ENCODE measurements at places on chromosomes 1 and 21.

DNA sequence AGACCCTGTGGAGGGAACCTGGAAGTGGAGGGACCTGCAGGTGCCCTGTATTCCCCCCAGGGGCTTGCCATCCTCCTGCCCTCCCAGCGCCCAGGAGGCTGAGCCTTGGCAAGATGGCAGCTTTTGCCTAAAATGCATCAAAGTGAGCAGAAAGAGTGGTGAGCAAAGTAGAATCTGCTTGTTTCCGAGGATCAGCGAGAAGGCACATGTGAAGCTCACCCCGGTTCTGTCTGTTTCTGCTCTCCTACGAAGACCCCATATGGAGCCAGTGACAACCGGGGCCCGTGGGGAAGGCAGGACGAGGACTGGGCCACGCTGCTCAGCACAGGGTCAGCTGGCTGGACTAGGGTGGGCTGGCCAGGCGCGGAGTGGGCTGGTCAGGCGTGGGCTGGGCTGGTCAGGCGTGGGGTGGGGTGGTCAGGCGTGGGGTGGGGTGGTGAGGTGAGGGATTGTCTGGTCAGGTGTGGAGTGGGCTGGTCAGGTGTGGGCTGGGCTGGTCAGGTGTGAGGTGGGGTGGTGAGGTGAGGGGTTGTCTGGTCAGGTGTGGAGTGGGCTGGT, 5.2 kb upstream of the FNDC10 start:
- DNase-seq: no peak

DNA sequence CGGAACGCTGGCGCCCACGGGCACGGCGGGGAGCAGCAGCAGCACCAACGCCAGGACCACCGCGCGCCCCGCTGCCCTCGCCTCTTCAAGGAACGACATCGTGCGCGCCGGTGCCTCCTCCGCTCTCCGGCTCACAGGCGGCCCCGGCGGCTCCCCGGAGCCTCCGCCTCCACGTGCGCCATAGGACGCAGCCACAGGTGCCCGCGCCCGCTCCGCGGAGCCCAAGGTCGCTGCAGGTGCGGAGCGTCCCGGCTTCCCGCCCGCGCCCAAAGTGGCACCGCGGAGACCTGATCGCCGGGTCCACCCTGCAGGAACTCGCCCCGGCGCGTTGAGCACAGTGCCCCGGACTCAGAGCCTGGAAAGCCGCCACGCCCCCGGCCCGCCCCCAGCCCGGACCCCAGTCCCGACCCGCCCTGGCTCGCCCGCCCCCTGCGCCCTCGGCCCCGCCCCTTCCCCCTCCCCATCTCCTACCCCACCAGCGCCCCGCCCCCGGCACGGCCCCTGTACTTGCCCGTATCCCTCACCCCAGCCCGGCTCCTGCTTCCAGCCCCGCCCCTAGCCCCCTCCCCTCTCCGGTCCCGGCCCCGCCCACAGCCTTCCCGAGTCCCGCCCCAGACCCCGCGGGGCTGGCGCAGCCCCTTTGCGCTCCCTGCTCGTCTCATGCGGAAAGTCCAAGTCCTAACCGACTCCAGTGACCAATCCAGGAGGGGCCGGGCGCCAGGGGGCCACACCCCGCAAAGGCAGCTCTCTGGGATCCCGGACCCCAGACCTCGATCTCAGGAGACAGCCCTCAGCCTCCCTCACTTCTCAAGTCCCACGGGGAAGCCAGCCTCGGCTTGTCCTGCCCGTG, at the start of gene MEGF6:
Gene MEGF6 (minus strand): TSS at position 339 of the 850 bp plus-strand sequence. CDS start 240 bp downstream, at position 99.
- DNase-seq: peak; percentile 90

DNA sequence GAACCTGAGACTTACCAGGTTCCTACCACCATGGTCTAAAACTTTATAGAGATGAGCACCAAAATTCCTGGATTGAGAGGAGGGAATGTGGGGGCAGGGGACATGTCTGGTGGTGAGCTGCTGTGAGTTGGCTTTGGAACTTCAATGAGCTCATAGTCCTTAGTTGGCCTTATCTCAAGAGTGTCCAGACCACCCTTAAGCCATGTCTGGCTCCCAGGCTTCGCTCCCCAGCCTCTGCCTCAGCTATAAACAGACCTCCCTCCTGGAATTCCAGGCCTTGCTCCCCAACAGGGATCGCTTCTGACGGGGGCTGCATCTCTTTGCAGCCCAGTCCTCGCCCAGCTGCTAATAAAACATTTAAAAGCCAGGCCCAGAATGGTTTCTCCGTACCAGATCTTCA, 19.5 kb downstream of the ATF3 start:
- DNase-seq: no peak

DNA sequence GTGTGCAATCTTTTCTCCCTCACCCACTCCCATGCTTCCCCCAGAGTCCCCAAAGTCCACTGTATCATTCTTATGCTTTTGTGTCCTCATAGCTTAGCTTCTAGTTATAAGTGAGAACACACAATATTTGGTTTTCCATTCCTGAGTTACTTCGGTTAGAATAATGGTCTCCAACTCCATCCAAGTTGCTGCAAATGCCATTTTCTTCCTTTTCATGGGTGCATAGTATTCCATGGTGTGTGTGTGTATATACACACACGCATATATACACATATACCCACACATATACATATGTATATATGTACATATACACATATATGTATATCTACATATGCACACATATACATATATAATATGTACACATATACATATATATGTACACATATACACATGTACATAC, 69.3 kb downstream of the ERG start:
- DNase-seq: no peak

DNA sequence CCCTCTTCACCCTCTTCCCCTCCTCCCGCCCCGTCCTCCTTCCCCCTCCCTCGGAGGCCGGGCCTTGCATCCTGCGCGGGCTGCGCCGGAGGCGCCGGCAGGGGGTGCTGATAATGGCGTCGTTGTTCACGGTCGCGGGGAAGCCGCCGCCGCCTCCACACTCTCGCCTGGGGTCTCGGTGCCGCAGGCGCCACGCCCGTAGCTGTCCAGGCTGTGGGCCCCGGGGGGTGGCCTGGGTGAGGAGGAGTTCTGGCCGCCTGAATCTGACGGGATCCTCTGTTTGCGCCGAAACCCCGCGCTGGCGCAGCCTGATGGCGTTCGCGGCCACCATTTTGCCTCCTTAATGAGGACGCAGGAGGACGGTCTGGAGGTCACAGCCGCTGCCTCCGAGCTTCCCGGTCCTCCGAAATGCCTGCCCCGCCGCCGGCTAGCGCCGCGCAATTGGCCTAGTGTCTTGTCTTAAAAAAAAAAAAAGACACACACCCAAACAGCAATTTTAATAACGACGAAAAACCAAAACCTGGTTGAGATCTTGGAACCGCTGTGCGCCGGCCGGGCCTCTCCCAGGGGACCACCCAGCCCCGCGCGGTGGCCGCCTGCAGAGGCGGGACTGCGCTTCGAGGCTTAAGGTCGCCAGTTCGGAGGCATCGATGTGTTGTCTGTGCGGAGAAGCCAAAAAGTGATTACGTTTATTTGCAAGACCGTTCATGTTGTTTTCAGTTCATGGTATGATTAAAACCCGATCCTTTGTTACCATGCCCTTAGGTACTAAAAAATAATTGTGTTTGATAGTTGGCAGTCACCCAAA, 106.6 kb upstream of the HNRNPU start:
- peak; percentile 98 for DNase-seq

- peak; percentile 94 for DNase-seq
These were observed at the start of gene SSR2 for GRCh38 chr1:156020293-156021092. SSR2 (minus strand) TSS chr1:156020951; CDS start chr1:156020167, 784 bp downstream.

- no peak for DNase-seq
These were observed 62.6 kb downstream of the SPAG17 start for GRCh38 chr1:118122234-118123004.

GRCh38 chr1:244113532-244114320, 62.6 kb downstream of the ZBTB18 start:
- DNase-seq: no peak

DNA sequence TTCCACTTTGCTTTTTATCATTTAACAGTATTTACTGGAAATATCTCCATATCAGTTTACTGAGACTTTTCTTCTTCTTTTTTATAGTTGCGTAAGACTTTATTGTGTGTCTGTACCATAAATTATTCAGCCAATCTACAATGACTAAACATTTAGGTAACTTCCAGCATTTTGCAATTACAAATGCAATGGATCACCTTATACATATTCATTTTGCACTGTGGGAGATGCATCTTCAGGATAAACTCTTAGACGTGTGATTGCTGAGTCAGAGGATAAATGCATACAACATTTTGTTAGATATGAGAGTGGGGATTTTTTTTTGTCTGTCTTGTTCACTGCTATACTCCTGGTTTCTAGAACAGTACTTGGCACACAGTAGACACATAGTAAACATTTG, 95.7 kb upstream of the GCLM start:
- no peak for DNase-seq

- DNase-seq: no peak
These were observed 51.5 kb upstream of the GCLM start for GRCh38 chr1:93960641-93961147.

DNA sequence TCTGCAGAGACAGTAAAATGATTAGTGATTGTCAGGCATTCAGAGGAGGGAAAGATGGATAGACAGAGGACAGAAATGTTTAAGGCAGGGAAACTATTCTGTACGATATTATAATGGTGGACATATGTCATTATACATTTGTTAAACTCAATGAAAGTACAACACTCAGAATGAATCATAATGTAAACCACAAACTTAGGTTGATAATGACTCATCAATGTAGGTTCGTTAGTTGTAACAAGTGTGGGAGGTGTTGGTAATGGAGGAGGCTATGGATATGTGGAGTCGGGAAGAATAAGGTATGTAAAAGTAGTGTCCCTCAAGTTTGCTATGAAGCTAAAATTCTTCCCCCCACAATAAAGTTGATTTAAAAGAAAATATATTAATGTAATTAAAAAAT, 455.0 kb downstream of the BRINP3 start:
- DNase-seq: no peak

- no peak for DNase-seq
These were observed 37.6 kb downstream of the EYA3 start for GRCh38 chr1:28050776-28051175.

GRCh38 chr1:1204998-1205768, 1.2 kb downstream of the TNFRSF18 start:
- peak; percentile 20 for DNase-seq

DNA sequence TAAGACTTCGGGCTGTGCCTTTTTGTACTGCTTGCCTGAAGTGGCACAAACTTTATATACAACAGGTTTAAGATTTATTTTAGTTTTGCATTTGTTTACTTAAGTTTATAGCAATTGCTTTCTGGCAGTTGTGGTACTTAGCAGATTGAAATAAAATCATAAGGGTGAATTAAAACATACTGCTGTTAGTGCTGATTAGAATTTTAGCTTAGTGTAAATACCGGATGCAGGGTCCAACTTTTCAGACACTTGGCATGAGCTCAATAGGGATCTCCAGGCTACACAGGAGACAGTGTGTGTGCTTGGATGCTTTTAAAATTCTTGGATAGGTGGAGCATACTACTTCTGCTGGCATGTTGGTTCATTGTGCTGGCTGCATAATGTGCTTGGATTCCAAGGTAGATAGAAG, 159.6 kb downstream of the NFIA start:
- DNase-seq: no peak

- DNase-seq: no peak
These were observed 115.8 kb upstream of the SLC35F3 start for GRCh38 chr1:233788687-233789086.

- DNase-seq: no peak
These were observed 80.5 kb downstream of the PRKAB2 start for GRCh38 chr1:147091801-147092200.

GRCh38 chr1:94550800-94551241, 9.3 kb upstream of the F3 start:
- no peak for DNase-seq

- peak; percentile 15 for DNase-seq
These were observed 45.9 kb downstream of the MORN1 start for GRCh38 chr1:2345297-2346075.

GRCh38 chr1:210905944-210906453, 227.9 kb downstream of the KCNH1 start:
- DNase-seq: no peak

DNA sequence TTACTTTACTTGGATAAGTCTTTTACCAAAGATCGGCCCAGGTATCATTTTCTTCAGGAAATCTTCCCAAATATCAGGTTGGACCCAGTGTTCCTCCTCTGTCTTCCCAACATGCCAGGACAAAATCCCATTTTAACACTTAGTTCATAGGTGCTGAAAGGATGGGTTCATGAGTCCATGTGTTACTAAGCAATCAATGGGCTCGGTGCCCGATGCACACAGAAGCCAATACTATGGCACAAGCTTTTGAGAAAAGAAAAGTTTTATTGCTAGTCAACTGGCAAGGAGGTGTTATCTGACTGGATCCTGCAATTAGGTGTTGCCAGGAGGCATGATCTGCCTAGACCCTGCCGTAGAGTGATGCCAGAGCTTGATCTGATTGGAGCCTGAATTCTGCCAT, 133.3 kb upstream of the SLC44A3 start:
- DNase-seq: no peak

DNA sequence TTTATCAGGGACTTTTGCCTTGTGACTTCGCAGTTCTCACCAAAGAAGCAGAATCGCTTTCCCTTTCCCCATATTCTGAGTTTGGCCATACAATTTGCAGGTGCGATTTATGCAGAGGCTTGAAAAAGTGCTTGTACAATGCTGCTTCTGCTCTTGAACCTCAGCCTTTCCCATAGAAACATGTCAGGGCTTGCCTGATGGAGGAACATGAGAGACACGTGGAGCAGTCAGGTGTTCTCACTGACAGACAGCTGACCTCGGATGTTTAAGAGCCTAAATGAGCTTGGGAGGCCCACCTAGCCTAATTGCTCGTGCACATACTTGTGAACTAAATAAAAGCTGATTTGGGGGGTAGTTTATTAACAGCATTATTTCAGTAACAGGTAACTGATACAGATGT, 290.0 kb downstream of the S1PR1 start:
- DNase-seq: no peak

GRCh38 chr1:186429017-186429416, 31.9 kb downstream of the PDC start:
- DNase-seq: no peak

- DNase-seq: no peak
These were observed 7.0 kb downstream of the DCST2 start for GRCh38 chr1:155026588-155026987.

DNA sequence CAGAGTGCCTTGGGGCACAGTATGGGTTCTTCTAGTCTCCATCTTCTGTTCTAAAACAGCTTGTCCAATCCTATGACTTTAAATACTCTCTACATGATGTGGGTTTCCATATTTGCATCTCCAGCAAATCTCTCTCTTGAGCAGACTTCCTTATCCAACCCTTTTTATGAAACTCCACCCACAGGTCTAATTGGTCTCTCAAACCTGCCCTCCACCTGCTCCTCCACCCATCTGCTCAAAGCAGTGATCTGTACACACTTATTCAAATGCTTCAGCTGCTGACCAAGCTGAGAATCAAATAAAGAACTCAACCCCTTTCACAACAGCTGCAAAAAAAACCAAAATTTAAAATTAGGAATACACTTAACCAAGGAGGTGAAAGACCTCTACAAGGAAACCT, 11.5 kb downstream of the MCOLN2 start:
- no peak for DNase-seq

- peak; percentile 64 for DNase-seq
These were observed 19.7 kb downstream of the BTG2 start for GRCh38 chr1:203325026-203325417.

GRCh38 chr1:146032631-146033219, 11.2 kb upstream of the HJV start:
- no peak for DNase-seq

GRCh38 chr1:230054092-230054749, 12.8 kb upstream of the GALNT2 start:
- peak; percentile 65 for DNase-seq

GRCh38 chr1:167661527-167662426, 31.7 kb downstream of the RCSD1 start:
- no peak for DNase-seq

GRCh38 chr21:36852293-36852692, 114.2 kb downstream of the HLCS start:
- DNase-seq: no peak

- DNase-seq: no peak
These were observed 66.7 kb upstream of the ACOT11 start for GRCh38 chr1:54481201-54481884.
